ENCODE measurements at places on chromosomes 5 and 9. TPM values are rescaled to one million over a fixed set of nuclear protein-coding genes. Genes with fewer than 3 reads are reported as not detected.

The GPR21 gene
- not detected for total RNA-seq

The IL9 gene
- not detected for total RNA-seq

The OBP2B gene
- not detected for total RNA-seq

The SEC61B gene
- 58.6 TPM for total RNA-seq

The CLK4 gene
- total RNA-seq: 33.0 TPM

The COL5A1 gene
- 14.7 TPM for total RNA-seq

The PSIP1 gene
- 31.7 TPM for total RNA-seq

The ADAMTS16 gene
- not detected for total RNA-seq

The TCERG1 gene
- total RNA-seq: 49.4 TPM

The SLC25A48 gene
- 0.80 TPM for total RNA-seq

The SCGB3A2 gene
- total RNA-seq: not detected

The RNF183 gene
- total RNA-seq: 1.1 TPM

The LCN9 gene
- not detected for total RNA-seq

The IL17B gene
- not detected for total RNA-seq

The SHROOM1 gene
- 3.8 TPM for total RNA-seq

The C9orf78 gene
- total RNA-seq: 59.9 TPM

The PCDHGB2 gene
- 4.0 TPM for total RNA-seq

The SLC22A4 gene
- 1.8 TPM for total RNA-seq

The CDH9 gene
- total RNA-seq: not detected

The MCTP1 gene
- 8.0 TPM for total RNA-seq

The BTNL8 gene
- not detected for total RNA-seq

The FABP6 gene
- not detected for total RNA-seq

The CTSV gene
- total RNA-seq: 49.1 TPM

The PCA3 gene
- not detected for total RNA-seq

The P4HA2 gene
- total RNA-seq: 40.5 TPM

The PCDHGC3 gene
- 45.5 TPM for total RNA-seq

The HCN1 gene
- total RNA-seq: not detected

The NRG2 gene
- 8.7 TPM for total RNA-seq

The PCSK1 gene
- 1.4 TPM for total RNA-seq

The SH2D3C gene
- 8.5 TPM for total RNA-seq

The CETN3 gene
- total RNA-seq: 6.3 TPM

The ADAMTS12 gene
- total RNA-seq: 0.53 TPM

The QRFP gene
- total RNA-seq: not detected

The TAF11L5 gene
- total RNA-seq: not detected

The ADRA1B gene
- total RNA-seq: 0.30 TPM

The ABCA1 gene
- 60.7 TPM for total RNA-seq

The SPINK7 gene
- 23.1 TPM for total RNA-seq

The FAM221B gene
- total RNA-seq: not detected

The C9orf50 gene
- total RNA-seq: not detected

The AMBP gene
- not detected for total RNA-seq

The FGF1 gene
- total RNA-seq: 0.63 TPM

The PCSK5 gene
- 6.4 TPM for total RNA-seq

The EGFL7 gene
- 62.2 TPM for total RNA-seq

The CDK7 gene
- 29.4 TPM for total RNA-seq

The SLC25A2 gene
- total RNA-seq: 5.0 TPM

The ZDHHC11 gene
- 10.4 TPM for total RNA-seq

Data from lower leg skin (tissue), 4 donors.